ENCODE measurements at places on chromosomes 3 and 15.

GRCh38 chr15:36039996-36040572 lies 494.1 kb upstream of the DPH6 start:
- no peak for DNase-seq

DNA sequence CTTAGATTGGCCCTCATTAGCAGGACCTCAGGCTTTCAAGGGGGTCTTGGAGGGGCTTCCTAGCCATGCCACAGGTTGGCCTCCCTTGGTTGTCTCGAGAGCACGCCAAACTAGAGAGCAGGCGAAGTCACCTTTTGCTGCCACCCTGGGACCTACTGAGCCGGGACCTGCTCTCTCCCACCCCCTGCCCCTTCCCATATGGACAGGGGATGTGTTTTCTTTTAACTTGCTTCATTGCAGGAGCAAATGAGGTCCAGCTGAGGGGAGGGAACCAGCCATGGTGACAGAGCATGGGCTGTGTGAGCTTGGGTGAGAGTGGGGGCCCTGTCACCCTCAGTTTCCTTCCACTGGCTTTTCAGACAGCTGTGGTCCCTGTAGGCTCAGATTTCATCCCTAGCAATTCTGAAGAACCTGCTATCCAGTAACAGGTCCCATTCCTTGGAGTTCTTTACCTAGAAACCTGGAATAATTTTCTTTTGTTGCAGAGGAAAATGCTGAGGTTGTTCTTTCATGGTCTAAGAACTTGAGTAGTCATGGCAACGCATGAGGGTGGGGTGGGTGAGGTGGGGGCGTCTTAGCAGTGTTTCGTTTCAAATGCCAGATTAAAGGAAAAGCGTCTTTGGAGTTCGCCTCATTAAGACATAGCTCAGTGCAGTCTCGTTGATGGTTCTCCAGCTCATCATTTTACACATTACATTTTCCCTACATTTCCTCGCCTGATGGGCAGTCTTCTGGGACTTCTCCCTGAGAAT lies 20.1 kb upstream of the MAGEF1 start:
- no peak for DNase-seq

DNA sequence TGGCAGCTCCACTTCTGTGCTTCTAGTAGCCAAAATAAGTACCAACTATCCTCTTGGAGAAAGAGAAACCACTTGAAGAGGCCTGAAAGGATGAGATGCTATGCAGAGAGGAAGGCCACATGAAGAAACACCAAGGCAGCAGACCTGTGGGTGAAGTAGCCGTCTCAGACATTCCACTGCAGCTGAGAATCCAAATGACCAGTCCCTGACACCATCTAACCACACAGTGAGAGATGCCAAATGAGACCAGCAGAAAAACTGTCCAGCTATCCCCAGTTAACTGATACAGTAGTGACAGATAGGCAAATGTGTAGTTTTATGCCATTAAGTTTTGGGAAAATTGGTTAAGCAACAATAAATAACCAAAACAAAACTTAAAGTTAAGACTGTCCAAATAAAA lies 47.9 kb upstream of the ZSCAN2 start:
- no peak for DNase-seq

DNA sequence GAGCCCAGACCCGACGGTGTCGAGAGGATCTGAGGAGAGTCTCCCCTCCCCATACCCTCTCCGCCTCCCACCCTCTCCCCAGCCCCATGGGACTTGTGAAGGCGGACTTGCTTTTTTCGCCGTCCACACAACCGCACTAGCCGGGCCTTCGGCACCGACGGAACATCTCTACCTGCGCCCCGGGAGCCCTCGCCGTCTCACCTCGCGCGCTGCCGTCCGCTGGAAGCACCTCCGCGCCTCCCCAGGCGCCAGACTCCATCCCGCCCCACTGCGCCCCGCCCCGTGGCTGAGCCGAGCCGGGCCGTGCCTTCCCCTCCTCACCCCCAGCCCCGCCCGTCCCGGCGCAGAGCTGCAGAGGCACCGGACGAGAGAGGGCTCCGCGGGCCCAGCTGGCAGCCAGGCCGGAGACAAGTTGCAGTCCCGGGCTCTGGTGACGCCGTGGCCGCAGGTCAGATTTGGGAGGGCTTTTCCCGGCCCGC lies at the start of the genes DUOX1 and DUOXA1:
TSS of gene DUOX1 (plus strand) at position 344 of the 479 bp plus-strand sequence. CDS start 1,973 bp downstream, outside the sequence.
TSS of gene DUOXA1 (minus strand) at position 229 of the 479 bp plus-strand sequence. CDS start 6,865 bp downstream, outside the sequence.
- no peak for DNase-seq

DNA sequence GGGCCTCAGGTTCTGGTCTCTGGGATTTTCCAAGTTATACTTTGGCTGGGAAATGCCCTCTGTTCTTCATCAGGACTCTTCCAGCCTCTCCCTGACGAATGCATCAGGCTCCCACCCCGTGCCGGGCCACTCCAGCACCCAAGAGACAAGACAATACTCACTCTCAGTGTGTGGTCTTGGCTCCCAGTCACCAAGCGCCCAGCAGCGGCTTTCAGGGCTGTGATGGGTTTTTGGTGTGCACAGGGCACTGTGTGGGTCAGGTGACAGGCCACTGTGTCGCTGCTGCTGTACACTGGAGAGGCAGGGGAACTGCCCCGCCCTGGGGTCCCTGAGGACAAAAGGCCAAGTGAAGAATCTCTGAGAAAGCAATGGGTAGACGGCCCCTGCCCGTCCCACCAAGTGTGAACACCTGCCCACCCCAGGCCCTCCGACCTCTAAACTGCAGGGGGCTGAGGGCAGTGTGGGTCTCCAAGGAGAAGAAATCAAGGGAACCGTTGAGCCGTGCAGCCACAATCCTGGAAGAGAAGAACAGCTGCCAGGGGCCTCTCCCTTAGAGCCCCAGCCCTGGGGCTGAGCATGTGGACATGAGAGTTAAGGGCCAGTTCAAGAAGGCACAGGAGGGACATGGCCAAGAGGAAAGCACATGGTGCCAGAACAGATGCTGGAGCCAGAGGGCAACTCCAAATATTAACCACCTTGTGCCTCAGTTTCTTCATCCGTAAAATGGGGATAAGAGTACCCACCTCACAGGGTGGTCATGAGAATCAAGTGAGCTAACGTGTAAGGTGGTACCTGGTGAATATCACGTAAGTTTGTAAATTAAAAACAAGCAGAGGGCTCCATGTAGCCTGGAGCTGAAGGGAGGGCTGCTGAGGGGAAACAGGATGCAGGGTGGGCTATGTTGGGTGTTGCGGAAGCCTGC lies 34.1 kb downstream of the PTPN23 start:
- peak; percentile 39 for DNase-seq

- peak; percentile 23 for DNase-seq
Measured at GRCh38 chr3:152266221-152266995, 2.3 kb upstream of the MBNL1 start.

DNA sequence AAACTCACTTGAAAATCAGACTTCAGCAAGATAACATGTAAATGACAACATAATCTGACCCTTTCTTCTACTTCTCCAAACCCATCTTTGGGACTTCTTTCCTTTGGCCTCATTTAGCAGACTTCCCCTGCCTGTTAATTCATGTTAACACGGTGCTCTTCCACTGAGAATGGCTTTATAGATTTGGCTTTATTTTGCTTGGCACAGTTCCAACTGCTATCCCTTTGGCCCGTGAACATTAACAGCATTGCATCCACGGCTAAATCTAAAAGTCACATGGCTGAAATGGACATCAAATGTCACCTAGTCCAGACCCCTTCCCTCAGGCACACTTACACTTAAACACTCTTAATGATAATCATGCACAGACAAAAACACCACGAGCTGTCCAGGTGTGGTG lies 3.8 kb downstream of the ZMAT3 start:
- no peak for DNase-seq

DNA sequence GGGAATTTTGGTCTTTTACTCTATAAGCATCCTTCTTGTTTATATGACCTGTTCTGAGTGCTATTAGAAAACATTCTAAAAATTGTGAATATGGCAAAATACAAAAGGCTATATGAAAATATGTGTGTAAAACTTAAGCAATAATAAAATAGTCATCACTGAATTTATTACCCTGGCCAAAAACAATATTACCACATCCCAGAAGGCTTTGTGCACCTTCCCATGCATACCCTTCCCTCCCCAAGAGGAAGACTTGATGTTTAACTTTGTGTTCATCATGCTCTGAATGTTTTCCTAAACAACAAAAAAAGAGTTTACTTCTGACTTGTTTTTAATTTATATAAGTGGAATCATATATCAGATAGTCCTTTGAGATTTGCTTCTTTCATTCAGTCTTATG lies 155.1 kb upstream of the TNIK start:
- DNase-seq: no peak

Measured in D341Med (cell line).